Activated CD8-positive, alpha-beta memory T cell treated with anti-CD3 and anti-CD28 coated beads for 48 hours (primary cell): ENCODE measurements at places on chromosomes 1 and 21.

DNA sequence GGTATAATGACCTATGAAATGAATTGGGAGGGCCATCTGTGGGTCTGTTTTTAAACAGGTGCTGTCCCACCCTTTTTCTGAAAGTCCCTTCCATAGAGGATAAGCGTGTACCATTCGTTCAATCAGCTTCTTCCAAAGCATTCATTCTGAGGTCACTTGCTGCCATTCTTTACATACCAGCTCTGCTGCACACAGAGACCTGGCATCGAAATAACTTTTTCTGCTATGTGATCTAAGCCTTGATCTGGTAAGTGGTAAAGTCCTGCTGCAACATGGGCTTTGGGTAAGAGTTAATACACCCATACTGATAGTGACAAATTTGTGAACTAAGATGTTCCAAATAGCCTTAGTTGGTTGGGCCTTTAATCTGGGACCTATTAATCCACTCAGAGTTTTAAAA, 38.9 kb downstream of the DR1 start:
- no peak for DNase-seq

GRCh38 chr1:101037316-101037715, 11.7 kb upstream of the DPH5 start:
- DNase-seq: no peak

- no peak for DNase-seq
Measured at GRCh38 chr1:232924874-232925273, 25.5 kb upstream of the NTPCR start.

DNA sequence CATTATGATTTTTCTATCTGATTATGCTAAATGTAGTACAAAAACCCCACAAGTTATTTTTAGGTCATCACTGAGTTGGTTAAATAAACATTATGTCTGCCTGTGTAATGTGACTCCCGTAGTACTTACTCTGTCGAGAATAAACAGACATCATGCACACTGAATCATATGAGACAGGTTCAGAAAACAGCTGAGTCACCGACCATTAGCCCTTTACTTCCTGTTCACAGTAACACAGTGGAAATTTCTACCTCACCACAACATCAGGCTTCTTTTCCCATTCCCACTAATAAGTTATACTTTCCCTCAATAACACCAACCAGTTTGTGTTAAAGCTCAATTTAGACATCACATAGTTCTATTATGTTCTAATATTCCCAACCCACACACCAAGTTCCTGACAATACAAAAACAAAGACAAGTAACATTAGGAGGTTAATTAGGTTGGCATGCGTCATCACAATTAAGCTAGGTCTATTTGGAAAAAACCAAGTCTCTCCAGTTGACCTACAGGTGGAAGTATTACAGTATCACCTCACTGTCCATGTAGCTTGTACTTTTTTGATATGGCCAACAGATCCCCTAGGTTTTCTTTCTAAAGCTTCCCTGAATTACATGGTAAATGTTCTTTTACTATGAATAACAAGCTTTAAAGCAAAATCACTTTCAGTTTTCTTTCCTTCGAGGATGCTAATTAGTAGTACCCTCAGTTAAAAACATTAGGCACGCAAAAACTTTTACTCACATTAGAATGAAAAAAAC, 154.2 kb downstream of the EIF4G3 start:
- no peak for DNase-seq

- DNase-seq: no peak
Measured at GRCh38 chr1:227299688-227300087, 18.6 kb downstream of the CDC42BPA start.

DNA sequence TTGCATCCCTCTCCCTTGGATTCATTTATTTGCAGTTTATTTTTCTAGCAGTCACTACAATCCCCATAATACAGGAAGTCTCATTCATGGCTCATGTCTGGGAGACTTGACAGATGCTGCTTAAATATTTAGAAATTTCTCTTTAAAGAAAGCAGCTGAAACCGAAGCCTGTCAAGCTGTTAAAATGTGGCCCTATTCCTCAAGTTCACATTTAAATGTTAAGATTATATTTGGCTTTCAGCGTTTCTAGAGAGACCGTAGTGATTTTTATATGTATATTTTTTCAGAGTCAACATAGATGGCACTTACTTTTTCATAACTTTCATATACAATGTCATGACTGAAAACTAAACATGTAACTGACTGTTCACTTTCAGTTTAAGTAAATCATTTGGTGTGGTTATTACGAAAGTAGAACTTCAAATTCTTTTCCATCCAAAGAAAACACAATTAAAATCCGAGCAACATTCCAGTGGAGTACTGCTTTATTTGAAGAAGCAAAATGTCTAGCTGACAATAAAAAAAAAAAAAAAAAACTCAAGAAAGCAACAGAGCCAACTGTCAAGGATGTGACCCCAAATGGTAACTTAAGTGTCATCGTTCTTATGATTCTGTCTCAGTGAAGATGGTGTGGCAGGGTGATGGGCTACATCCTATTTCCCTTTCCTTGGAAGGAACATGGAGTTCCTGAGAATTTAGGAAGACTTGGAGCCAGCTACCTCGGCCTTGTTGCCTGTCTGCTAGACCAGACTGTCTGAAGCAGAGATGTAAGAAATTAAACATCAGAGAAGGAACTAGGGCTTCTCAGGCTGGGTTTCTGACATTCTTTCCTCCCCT, 37.8 kb downstream of the MIS18A start:
- DNase-seq: no peak

GRCh38 chr1:213154056-213154685, 103.1 kb downstream of the RPS6KC1 start:
- DNase-seq: no peak
